ENCODE measurements at places on chromosomes 5 and 9.

DNA sequence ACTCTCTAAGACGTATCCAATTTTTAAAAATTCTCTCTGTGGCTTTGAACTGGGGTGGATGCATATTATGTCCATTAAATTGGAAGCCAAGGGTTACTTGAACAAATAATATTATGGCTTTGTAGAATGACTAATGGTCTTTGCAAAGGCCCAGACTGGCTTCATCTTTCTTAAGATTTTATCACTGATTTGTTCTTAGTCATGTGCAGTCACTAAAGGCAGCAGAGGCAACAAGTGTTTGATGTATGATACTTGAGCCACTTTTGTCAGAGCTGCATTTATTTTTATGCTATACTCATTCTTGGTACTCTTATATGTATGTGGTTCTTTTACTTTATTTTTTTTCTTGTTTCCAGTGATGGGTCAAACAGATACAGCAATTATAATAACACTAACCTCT is 152.2 kb downstream of the NR2F1-AS1 start:
- no peak for DNase-seq

GRCh38 chr5:50749873-50750272 is 83.4 kb downstream of the PARP8 start:
- no peak for DNase-seq

GRCh38 chr5:83837265-83837907 is 116.7 kb upstream of the HAPLN1 start:
- DNase-seq: no peak

GRCh38 chr5:127400946-127401670 is 110.5 kb downstream of the MEGF10 start:
- no peak for DNase-seq

DNA sequence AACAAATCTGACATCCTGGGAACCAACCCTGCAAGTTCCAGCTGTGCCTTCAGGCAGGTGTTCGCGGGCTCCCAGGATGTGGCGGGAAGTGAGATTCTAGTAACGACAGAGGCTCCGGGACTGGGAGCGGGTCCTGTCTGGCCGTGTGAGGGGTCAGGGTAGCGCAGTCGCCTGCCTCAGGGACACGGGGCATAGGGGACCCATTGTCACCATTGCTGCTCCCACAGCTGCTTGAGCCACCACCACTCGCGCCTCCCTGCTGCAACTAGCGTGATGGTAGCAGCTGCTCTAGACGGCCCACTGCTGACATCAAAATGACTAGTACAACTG is 468.5 kb downstream of the CDH9 start:
- no peak for DNase-seq

GRCh38 chr9:26856413-26857032 is 36.1 kb downstream of the CAAP1 start:
- DNase-seq: no peak

All from right kidney (tissue), 9 donors.